ENCODE measurements at places on chromosomes 5 and 9.

GRCh38 chr5:148336704-148337435 lies 1.5 kb downstream of the SPINK9 start:
- DNase-seq: no peak

GRCh38 chr5:146888351-146888978 lies 9.9 kb upstream of the PPP2R2B start:
- DNase-seq: no peak

DNA sequence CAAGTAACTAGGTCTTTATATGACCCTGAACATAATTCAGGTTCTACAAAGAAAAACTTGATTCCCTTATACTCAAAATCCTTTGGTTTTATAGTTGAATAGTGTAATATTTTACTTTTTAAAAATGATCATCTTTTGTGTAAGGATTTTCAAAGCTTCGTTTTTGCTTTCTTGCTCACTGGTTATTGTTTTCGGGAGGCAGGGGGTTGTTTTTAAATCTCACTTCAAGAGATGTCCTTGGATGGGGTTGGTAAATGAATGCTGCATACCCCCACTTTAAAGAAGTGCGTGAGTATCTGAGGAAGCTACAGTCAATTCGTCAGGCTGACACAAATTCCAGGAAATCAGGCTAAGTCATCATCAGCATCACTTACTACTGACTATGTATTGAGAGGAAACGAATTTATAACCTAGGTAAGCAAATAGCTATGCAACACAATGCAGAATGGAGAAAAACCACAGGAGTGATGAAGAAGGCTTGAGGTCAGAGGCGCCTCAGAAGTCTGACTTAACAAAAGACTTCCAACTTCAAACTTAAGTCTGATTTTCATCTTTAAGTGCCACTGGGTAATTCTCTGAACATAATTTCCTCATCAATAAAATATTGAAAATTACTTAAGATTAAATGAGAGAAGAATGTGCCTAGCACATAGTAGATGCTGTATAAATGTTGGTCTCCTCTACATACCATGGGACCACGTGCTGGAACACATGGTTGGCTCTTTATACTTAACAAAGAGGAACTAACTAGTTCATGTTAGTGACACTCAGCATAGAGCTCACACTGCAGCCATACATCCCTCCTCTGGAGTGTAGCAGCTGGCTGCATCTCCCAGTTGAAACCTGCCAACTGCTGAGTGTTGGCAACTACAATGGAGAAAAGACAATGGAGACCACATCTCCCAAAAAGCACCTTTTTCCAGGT lies 106.0 kb upstream of the KIF2A start:
- DNase-seq: no peak

DNA sequence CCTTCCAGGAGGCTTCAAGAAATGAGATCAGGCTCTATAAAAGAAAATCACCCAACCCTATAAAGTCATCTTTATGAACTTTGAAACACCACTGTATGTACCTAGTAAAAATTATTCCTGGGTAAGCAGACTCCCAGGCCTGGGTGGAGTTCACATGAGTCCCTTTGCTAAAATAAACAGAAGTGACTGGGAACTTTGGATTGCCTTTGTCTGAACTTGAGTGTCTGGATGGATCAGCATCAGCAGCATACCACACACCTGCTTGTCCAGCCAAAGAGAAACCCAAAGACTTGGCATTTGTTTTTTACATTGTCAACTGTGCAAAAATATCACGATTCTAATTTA lies 79.6 kb upstream of the CDKN2B start:
- no peak for DNase-seq

DNA sequence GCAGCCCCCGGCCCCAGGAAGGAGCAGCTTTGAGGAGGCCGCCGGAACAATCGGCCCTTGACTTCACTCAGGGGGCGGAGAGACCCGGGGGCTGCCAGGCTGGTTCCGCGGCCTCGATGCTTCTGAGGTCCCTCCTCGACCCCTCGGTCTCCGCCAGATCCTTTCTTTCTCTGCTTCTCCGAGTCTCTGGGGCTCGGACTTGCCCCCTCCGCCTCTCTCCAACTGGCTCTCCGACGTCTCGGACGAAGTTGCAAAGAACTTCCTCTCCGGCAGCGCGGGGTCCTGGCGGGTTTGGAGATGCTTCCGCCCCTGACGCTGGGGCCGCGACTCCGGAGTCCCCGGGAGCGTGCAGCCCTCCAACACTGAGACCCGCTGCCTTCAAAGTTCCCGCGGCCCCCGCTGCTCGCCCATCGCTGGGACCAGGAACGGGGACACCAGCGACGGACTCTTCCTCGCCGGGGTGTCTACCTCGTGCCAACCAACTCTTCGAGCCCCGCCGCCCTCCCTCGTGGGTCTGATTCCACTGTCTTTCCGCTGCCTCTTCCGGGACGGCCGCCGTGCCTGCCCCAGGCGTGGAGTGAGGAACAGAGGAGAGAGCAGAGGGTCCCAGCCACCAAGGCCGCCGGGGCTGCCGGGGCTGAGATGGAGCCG lies 7.0 kb downstream of the PAX5 start:
- no peak for DNase-seq

- no peak for DNase-seq
These were observed 454.1 kb upstream of the NUDT12 start for GRCh38 chr5:104016646-104017045.

DNA sequence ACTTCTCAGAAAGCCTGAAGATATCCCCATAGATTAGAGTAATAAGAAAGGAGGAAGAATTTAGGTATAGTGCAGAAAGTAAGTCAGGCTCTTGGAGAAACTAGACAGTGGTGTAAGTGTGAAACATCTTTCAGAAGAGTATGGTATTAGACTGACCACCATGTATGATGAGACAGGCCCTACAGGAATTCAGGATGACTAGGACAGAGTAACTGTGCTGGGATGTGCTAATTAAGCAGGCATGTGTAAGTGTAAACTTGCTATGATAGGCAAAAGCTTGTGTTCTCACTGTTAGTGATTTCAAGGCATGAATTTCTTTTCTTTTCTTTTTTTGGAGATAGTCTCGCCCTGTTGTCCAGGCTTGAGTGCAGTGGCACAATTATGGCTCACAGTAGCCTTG lies 70.8 kb downstream of the RAB24 start:
- no peak for DNase-seq

DNA sequence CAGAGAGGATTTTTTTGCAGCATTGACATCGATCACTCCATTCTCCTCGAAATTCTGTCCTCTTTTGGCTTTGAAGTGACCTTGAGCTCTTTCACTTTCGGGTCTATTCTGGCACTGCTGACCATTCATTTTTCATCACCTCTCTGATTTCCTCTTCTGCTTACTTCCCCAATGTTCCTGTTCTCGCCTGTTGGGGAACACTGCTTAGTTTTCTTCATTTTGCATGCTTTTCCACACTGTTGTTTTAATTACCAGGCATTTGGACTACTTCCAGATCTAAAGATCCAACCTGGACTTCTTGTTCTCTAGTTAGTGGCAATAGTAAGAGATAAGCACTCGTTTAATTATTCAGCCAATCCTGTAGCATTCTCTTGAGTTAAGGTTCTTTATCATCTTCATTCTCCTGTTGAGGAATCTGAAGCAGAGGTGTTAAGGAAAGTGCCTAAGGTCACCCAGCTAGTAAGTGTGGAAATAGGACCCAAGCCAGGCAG lies 53.4 kb downstream of the MAN2A1 start:
- DNase-seq: no peak

- no peak for DNase-seq
These were observed 23.4 kb downstream of the CPLX2 start for GRCh38 chr5:175894793-175895192.

DNA sequence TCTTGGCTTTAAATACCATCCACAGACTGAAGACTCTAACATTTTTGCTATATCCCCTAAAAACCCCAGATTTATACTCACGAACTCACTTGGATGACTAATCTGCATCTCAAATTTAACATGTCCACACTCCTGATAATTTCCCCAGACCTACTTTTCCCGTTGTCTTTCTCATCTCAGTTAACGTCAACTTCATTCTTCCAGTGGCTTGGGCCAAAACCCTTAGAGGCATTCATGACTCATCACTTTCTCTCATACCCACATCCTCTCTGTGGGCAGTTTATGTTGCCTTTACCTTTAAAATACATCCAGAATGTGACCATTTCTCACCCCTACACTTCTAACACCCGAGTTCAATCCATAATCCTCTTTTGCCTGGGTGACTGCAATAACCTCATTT lies 96.7 kb downstream of the EDIL3 start:
- no peak for DNase-seq

- DNase-seq: no peak
These were observed 297.8 kb downstream of the FBXL17 start for GRCh38 chr5:108084105-108084504.

- DNase-seq: no peak
These were observed 206.4 kb downstream of the NXNL2 start for GRCh38 chr9:88741335-88741734.

GRCh38 chr5:14186059-14186830 lies 43.1 kb downstream of the TRIO start:
- DNase-seq: no peak
